ENCODE measurements at places on chromosomes 1 and 21.

GRCh38 chr1:230621324-230622030, 20.8 kb upstream of the COG2 start:
- DNase-seq: no peak

GRCh38 chr1:224704107-224704735, 88.1 kb downstream of the CNIH3 start:
- no peak for DNase-seq

GRCh38 chr1:163196449-163196787, 6.3 kb downstream of the RGS5 start:
- no peak for DNase-seq

DNA sequence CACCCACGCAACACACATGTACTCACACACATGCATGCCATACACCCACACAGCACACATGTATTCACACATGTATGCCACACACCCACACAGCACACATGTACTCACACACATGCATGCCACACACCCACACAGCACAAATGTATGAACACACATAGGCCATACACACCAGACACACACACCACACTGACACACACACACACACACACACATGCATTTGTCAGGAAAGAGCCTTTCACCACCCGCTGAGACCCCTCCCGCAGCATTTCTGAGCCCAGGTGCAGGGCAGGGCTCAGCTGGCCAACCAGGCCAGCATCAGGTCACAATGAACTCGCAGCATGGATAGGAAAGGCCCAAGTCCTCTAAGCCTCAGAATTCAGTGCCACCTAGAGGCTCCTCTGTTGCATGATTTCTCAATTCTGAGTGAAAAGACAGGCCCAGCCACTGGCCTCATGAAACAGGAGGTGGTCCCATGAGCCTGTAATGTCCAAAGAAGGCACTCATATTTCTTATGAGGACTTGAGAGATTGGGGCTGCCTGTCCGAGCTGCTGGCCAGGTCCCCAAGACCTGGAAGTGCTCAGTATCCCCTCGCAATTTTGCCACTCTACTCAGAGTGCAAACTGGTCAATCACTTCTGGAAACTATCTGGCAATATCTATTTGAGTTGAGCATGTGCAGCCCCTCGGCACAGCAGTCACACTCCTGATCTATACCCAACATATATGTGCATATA, 57.3 kb downstream of the PSMG1 start:
- peak; percentile 21 for DNase-seq

- DNase-seq: no peak
Measured at GRCh38 chr1:61131716-61132115, 49.4 kb downstream of the NFIA start.

DNA sequence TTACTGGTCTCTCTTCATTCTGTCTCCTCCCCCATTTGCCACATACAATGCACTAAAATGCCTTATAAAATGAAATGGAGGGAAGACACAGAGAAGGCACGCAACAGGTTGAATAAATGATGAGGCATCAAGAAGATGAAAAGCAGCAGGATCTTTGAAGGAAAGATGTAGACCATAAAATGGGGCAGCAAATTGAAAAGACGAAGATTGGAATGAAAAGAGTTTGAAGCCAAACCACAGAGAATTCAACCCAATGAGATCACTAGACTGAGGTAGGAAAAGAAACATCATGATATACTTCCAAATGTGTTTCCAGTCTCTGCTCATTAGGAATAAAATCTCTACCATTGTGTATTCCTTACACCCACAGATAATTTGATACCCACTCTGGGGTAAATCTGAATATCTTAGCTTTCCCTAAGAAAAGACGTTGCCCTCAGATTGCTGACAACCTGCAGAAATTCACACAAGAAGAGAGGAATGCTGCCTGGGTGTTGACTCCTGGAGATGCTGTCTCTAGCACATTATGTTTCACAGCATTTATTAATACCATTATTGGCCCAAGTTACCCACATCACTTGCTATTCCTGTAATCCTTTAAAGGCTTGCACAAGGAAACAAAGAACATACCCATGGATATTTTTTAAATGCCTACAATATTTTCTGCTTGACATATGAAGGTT, 230.9 kb downstream of the LTN1 start:
- DNase-seq: no peak

- DNase-seq: no peak
Measured at GRCh38 chr1:109185357-109185756, 28.4 kb upstream of the SARS1 start.

DNA sequence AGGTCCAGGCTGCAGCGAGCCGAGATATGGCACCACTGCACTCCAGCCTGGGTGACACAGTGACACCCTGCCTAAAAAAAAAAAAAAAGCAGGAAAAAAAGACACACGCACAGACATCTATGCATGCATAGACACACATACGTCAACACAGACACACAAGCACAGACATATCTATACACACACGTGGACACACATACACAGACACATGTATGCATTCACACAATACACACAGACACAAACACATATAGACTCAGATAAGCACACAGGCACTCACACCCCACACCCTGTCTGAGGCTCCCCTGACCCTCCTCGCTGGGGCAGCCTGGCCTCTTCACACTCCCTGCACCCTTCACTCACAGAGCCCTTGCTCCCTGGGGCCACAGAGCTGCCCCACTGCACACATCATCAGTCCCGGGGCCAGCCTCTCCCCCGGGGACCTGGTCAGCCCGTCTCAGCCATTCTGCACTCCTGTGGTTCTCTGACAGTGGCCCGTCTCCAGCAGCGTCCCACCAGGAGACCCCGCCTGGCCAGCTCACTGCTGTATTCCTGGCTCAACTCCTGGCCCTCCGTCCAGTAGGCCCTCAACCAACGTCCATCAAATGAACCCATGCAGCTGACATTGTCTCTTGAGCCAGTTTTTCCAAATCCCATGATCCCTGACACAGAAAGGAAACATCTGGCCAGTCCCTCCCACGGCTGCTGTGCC, 4.6 kb upstream of the PRKCZ start:
- DNase-seq: no peak

GRCh38 chr21:17467392-17467791, 45.5 kb upstream of the CXADR start:
- no peak for DNase-seq

DNA sequence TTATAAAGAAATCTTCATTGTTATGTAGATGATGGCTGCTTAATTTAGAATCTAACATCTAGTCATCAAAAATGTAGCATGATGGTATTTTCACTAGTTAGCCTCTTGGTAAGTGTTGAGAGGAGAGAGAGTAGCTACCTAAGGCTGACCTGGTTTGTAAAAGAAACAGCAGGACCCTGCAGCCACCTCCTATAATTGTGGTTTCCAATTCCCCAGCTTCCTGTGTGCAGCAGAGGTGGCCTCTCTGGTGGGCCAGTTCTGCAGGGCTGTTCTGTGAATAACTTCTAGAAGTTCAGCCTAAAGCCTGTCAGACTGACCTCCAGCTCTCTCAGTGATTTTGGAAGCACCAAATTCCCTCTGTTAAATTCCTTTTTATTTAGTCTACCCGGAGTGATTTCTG, 246.4 kb upstream of the LRRC7 start:
- DNase-seq: no peak

DNA sequence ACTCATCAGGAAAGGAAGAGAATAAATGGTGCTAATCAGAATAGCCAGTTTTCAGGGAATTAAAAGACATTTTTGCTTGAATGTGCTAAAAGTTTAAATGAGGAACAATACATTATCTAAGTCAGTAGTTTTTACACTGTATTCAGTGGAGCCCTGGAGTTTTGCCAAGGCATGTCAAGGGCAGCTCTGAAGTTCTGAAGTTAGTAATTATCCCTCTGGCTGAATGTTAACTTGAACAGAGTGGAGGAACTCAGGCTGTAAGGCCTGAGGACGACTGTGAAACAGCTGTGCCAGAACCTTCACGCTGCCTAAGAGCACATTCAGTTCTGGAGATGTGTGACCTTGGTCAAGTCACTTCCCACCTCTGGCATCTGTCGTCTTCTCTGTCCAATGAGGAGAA, 68.1 kb downstream of the EDEM3 start:
- DNase-seq: no peak

DNA sequence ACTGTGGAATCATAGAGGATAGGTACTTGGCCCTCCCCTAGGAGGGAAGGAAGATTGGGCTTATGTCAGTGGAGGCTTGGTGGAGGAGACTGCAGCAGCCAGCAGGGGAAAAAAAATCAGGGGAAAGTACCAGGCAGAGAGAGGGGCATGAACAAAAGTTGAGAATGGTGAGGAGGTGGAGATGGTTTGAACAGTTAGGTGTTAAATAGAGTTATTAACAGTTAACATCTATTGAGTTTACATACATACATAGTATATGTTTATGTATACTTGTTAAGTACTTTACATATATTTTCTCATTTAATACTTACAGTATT, 136.5 kb upstream of the HNRNPU start:
- DNase-seq: no peak

DNA sequence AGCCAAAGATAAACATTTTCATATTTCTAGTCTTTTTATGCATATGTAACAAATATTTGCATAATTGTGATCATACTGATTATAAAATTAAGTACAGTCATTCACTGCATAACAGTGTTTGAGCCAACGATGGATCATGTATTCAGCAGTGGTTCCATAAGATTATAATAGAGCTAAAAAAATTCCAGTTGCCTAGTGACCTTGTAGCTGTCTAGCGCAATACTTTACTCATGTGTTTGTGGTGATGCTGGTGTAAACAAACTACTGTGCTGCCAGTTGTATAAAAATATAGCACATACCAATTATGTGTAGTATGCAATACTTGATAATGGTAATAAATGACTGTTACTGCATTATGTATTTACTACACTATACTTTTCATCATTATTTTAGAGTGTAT, 2.1 kb upstream of the S100A10 start:
- no peak for DNase-seq

- DNase-seq: no peak
Measured at GRCh38 chr1:86537928-86538695, 8.8 kb upstream of the CLCA4 start.

All from NCI-H2227 treated with DMSO at 0.1 percent for 48 hours (cell line).